Fibroblast of skin of right biceps (primary cell): ENCODE measurements at places on chromosomes 16 and 17.

DNA sequence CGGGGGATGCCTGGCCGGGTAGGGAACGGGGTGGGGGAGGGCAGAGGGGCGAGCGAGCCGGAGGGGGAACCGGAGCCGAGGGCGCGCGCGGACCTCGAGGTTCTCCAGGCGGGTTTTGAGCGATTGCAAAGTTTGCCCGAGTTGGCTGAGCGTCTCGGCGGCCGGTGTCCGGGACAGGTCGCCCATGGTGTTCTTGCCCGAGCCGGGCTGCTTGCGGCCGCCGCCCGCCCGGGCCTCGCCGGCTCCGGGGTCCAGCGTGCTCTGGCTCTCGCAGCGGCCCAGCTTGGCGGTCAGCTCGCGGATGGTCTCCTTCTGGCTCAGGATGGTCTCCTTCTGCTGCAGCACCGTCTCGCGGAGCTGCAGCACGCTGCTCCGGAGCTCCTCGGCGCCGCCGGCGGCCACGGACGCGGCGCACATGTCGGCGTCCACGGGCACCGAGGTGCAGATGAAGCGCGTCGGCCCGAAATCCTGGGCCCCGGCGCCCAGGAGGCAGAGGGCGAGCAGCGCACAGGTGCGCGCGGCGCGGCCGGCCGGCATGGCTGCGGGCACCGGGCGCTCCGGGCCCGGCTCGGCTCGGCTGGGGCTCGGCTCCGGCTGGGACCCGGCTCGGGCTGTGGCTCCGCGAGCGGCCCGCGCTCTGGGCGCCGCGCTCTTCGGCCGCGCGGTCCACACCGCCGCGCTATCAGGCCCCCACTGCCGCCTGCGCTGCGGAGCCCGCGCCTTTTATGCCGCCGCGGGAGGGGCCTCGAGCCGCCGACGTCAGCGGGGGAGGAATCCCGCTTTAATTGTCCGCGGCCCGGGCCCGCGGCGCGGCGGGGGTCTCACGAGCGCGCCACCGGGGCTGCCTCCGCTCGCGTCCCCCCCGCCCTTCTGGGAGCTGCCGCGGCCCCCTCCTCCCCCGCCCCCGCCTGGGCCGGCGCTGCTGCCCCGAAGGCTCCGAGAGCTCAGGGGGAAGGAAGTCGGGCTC is at the start of gene NPTX1:
Gene NPTX1 (minus strand): TSS at position 698 of the 967 bp plus-strand sequence. CDS start 161 bp downstream, at position 537.
- no peak for DNase-seq

- peak; percentile 77 for DNase-seq
Observed at GRCh38 chr17:12512694-12513355, 152.9 kb upstream of the MYOCD start.

- no peak for DNase-seq
Observed at GRCh38 chr17:57811638-57812280, 38.1 kb downstream of the MRPS23 start.

GRCh38 chr16:66604376-66605176 is at the start of gene CMTM3:
Gene CMTM3, plus strand, starts transcription at chr16:66604704. Its CDS starts 102 bp downstream, at chr16:66604806.
- peak; percentile 68 for DNase-seq

GRCh38 chr17:1412185-1413110 is 12.4 kb upstream of the YWHAE start:
- DNase-seq: no peak

DNA sequence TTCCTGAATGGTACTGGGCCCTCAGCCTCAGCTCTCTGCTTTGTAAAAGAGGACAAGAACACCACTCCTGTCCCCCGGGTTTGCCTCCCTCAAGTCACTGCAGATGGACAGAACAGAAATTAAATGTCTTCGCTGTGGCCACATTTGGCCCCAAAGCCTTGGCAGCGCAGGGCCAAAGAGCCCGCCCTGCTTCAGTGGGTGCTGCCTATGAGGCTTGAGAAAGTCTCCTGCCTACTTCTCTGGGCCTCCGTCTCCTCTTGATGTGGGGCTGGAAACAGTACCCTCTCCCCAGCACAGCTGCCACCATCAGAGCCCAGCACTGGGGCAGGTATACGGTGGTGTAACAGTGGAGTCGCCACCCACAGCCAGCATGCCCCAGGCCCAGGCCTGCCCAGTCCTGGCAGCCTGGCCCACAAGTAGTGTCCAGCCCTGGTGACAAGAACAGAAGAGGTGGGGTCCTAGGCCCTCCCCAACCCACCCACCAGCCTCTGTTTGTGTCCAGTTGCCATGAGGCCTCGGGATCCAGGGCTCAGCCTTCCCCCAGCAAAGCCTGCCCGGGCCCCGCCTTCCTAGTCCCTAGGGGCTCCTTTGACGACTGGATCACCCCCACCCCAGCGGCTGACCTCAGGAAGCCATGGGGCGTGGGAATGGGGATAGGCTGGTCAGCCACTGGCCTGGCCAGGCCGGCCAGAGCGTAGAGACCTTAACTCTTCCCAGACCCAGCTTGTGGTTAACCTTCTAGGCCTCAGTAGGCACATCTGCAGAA is 3.9 kb upstream of the TPPP3 start:
- DNase-seq: no peak

- DNase-seq: no peak
Observed at GRCh38 chr17:78272181-78272913, 40.9 kb downstream of the TMEM235 start.

- DNase-seq: peak; percentile 18
Observed at GRCh38 chr16:51184702-51185433, 33.8 kb upstream of the SALL1 start.

GRCh38 chr17:57557834-57558681 is 187.0 kb downstream of the CCDC182 start:
- DNase-seq: peak; percentile 81

DNA sequence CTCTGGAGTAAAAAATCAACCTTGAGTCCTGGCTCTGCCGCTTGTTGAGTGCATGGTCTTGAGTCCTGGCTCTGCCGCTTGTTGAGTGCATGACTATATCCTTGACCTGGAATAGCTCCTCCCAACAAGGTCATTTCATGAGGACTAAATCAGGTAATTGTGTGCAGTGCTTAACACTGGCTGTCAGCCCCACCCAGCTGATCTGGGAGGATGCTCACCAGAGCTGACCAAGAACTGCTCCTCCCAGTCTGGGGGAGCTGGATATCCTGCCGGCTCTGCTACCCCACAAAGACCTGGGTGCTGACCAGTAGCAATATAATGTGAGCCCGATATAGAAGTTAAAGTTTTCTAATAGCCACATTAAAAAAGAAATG is 20.7 kb upstream of the LGALS9 start:
- no peak for DNase-seq

DNA sequence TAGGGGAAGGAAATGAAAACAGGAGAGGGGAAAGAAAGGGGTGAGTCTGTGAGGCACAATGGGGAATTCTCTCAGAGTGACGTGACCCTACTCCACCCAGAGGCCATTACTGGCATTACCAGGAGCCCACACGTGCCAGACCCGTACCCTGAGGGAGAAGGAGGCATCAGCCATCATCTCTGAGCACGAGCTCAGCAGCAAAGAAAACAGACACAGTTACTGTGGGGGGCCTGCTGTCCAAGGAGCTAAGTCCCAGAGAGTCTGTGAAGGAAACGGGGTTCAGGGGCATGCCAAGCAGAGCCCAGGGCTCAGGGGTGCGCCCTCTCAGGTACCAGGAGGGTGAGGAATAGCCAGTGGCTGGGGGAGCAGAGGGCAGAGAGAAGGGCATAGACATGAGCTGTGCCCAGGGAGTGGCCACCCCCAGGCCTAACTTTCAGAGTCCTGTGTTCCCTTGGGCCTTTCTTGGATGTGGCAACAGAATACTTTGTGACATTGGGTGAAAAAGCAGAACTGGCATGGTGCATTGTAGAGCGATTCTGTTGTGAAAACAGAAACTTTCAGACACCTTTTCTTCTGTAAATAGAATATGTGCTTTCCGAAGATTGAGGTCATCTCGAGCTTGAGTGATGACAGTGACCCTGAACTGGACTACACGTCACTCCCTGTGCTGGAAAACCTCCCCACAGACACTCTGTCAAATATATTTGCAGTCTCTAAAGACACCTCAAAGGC is 11.3 kb downstream of the TAF1C start:
- DNase-seq: peak; percentile 39

DNA sequence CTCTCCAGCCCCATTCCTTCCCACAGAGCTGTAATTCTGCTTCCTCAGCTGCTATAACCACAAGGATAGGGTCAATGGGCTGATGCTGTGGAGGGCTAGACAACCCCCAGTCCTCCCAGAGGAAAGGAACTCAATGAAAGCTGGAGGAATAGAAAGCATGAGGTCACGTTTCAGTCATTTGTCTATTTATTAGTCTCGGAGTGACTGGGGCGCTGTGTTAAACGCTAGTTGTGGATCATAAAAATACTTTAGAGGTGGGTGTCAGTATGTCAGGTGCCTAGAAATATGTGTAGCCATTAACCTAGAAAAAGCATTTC is 787 bp upstream of the CCL3L1 start:
- DNase-seq: no peak

- no peak for DNase-seq
Observed at GRCh38 chr16:17034477-17035252, 436.1 kb downstream of the XYLT1 start.

DNA sequence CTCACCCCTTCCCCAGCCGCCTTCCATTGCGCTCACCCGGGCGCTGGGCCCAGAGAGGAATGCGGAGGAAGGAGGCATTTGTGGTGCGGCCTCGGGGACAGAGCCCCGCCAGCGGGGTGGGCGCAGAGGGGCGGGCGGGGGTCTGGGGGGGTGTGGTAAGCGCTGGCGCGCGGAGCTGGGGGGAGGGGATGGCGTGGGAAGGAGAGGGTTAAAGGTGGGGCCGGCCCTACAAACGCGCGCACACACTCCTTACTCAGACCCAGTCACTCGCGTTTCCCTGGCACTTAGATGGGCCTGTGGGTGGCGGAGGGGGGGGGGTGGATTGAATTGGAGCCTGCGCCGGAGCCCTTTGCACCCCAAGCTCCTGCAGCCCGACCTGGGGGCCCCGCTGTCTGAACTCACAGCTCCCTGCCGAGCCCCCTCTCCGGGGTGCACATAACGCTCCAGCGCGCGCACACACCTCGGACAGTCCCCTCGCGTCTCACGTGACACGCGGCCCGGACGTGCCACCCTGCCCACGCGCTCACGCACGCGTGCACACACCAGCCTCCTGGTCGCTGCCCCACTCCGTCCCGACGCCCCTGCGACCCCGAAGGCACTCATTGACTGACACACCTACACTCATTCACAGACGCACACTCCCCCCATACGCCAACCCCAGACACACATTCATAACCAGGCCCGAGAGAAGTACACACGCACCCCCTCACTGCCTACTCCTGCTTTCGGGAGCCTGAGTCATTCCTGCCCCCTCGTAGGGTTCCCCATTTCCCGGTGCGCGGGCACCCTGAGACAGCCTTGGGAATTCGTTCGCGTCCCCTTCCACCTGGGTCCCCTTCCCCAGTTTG is 844 bp downstream of the TBKBP1 start:
- peak; percentile 57 for DNase-seq

DNA sequence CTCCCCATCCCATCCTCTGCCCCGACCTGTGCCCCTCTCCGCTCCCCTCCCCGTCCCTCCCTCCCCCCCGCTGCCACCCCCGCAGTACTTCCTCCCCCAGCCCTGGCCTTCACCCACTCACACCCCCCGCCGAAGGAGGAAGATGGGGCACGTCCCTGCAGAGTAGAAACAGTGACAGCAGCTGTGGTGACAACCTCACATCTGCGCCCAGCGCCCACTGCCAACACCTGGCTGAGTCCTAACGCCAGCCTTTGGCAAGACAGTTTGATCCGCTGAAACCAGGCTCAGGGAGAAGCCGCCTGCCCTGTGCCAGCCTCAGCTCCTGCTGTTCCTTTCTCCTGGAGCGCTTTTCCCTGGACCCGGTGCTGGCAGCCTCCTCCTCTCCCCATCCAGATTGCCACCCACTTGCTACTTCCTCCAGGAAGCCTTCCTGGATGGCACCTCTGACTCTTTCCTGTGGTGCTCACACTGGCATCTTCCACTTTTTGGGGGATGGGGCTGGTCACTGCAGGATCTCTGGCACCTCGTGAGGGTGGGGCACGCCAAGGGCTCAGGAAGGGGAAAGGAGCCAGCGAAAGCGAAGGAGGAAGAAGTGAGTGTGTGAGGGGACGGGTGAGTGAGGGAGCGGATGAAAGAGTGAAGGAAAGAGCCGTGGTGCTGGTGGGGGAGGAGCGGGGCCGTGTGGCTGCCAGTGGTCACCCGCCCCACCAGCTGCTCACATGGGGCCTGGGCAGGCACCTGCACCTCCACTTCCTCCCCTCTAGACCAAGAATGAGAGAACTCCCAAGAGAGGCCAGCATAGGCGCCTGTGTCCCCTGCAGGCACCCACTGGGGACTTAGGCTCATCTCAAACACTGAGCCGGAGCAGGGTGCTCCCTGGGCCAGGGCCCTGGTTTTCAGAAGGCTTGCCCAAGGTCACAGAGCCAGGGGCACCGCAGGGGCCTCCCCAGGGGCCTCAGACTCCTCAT is 27.0 kb downstream of the ZFPM1 start:
- no peak for DNase-seq

GRCh38 chr16:5900046-5900445 is 802.5 kb upstream of the EEF2KMT start:
- DNase-seq: no peak

GRCh38 chr16:9481747-9482730 is 390.6 kb downstream of the HAPSTR1 start:
- no peak for DNase-seq

DNA sequence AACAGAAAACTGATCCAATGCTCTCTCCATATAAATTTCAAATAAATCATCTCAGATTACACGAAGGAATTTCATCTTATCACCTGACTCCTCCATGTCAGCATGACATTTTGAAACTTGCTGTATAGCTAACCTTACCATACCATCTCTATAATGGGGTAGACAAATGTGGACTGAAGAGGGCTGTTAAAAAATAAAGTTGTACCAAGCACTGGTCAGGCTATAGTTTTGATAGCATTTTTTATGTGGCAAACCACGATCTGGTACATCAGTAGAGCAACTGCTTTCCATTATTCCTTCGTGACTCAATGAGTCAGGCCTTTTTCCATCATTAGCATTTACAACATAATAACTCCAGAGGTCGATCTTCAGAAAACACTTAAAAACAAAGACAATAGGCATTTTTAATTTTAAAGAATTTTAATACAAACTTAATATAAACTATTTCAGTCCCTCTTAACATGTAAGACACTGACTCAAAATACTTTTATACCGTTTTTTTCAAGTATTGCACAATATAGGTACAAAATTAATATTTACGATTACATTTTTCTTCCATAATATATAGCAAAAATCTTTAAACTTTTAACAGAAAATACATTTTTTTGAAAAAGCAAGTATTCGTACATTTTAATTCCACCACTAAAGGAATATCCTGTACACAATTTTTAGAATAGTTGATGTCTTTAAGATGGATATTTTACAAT is 4.2 kb downstream of the TOB1 start:
- peak; percentile 9 for DNase-seq
